ENCODE measurements at places on chromosomes 2 and 18.

DNA sequence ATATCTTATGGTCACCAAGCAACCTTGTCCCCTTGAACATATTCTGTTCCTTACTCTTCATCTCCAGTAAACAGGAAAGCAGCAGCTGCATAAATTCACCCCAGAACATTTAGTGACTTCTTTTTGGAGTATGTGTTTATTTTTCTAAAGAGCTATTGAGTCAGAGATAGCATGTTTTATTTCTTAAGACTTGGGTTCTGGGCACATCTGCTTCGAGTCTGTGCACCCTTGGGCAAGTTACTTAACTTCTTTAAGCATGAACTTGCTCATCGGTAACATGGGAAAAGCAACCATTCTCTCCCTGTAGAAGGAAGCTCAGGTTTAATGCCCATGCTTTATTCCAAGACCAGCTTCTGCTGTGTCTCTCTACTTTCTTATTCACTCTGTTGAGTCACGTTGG, 309.3 kb upstream of the MEX3C start:
- DNase-seq = no peak

DNA sequence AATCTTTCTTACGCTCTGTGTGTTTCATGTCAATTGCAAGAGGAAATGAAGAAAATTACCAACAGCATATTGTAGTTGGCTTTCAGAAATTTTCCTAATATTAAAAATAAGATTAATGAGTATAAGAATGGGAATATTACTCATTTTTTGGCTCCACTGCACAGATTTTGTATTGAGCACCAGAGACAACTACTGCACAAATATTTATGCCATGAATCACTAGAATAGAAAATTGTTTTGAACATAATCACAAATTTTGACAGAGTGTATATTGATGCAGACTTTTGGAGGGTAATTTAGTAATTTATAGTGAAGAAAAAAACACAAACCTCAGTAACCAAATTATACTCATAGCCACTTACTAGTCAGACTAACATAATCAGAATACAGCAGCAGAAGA, 118.3 kb downstream of the DOK6 start:
- no peak for DNase-seq

DNA sequence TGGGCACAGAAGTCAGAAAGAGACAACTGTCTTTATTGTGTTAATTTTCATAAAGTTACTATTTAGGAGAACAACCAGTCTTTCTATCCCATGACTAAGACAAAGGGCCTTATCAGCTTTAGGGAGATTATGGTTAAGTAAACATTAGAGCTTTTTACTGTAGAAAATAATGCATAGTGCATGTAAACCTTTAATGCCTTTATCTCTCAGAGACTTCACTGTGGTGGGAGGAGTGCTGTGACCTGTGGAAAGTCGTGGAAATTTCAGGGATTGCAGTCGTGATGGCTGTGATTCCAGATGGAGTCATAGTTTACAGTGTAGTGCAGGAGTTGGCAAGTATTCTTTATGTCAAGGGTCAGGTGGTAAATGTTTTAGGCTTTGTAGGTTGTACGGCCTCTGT, 15.8 kb downstream of the ZNF236 start:
- DNase-seq = no peak

DNA sequence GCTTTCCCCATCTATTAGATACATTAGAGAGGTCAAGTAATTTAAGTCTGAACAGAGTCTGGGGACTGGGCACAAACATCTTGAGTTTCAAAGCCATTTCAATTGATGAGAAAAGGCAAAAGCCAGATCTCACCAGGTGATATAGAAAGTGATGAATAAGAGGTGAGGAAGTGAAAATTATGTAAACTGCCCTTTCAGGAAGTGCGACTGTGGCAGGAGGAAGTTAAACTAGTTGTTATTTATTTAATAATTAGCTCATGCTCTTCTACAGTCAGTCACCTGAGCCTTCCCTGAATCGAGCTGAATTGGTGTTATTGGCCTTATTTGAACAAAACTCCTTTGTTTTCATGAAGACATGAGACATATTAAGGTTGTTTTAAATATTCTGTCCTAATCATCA, 115.1 kb downstream of the CDH20 start:
- no peak for DNase-seq

DNA sequence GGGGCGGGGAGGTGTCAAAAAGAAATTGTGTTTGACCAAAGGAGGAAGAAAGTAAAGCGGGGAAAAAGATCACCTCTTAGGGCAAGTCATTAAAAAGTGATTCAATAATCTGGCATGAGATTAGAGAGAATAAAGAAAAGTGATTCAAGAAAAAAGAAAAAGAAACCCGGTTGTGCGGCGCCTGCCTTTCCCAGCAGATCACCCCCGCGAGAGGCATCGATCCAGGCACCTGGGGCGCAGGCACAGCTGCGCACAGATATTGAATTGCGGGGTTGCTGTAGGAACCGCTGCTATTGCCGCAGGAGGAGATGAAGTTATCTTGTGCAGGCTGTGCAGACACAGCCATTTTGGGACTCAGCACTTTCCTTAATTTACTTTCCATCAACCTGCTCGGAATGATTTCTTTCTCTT, 71.2 kb downstream of the PLB1 start:
- no peak for DNase-seq

GRCh38 chr2:101168706-101169105, 17.5 kb upstream of the TBC1D8 start:
- no peak for DNase-seq

- DNase-seq = no peak
Observed at GRCh38 chr2:222745836-222746559, 74.5 kb downstream of the MOGAT1 start.

- no peak for DNase-seq
Observed at GRCh38 chr2:202387608-202388342, 11.6 kb downstream of the BMPR2 start.

All from RCC 7860 (cell line).